HL-60 (cell line): ENCODE measurements at places on chromosomes 6 and 20.

- DNase-seq = no peak
Measured at GRCh38 chr20:32059189-32059588, 7.1 kb downstream of the HCK start.

- DNase-seq = no peak
Measured at GRCh38 chr6:44037847-44038542, 89.3 kb downstream of the MRPL14 start.

DNA sequence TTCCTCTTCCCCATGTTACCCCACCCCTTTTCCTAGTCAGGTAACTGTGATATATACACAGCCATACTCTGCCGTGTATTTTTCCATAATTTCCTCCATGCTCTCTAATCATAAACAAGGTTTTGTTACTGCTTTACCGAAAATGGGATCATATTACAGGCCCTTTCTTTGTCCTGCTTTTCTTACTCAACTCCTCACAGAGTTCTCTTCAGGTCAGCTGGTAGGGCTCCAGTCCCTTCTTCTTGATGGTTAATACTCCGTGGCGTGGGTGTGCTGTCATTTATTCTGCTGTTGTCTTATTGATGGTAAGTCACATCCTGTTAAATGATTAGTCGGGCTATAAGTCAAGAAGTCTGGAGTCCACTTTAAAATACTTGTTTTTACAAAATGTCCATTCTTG, 24.9 kb upstream of the PI16 start:
- no peak for DNase-seq

DNA sequence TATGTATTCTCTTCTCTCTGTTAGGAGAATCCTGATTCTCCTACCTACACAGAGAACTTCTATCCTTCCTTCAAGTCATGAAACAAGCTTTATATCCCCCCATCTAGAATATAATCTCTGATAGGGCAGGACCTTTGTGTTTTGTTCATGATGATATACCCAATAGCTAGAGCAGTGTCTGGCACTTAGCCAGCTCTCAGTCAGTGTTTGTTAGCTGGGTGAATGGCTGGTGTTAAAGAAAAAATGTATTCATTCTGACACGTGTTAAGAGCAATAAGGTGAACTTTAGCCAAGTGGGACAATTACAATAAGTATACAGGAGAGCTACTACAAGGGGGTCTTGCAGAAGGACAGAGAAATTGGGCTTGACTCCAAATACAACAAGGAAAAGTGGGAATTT, 34.3 kb upstream of the TNFRSF21 start:
- DNase-seq = no peak

DNA sequence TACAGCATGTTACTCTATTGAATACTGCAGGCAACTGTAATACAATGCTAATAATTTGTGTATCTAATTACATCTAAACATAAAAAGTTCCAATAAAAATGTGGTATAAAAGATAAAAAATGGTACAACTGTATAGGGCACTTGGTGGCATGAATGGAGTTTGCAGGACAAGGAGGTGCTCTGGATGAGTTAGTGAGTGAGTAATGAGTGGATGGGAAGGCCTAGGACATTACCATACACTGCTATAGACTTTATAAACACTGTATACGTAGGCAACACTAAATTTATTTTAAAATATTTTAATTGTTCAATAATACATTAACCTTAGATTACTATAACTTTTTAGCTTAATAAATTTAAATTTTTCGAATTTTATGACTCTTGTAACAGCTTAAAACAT, 579.6 kb upstream of the MAN1A1 start:
- no peak for DNase-seq

GRCh38 chr20:6679086-6679485, 88.4 kb upstream of the BMP2 start:
- no peak for DNase-seq

DNA sequence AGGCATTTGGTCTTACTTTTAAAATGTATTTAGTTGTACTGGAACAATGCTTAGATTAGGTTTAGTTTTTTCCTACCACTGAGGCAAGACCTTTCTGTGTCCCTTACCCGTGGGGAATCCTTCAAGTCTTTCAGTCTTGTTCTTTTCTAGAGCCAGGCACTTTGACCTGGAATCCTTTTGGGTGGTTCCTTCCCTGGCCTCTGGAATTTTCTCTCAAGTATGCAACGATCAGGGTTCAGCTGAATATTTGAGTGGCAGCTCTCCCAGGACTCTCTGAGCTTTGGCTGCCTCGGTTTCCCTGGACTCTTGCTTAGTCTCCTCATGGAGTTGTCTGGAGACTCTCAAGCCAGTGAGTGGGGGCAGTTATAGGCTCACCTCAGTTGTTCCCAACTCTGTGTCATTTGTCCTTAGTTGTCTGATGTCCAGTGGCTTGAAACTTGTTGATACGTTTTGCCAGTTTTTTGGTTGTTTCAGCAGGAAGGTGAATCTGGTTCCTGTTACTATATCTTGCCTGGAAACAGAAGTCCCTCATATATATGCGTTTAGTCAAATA, 118.1 kb downstream of the QKI start:
- DNase-seq = no peak

DNA sequence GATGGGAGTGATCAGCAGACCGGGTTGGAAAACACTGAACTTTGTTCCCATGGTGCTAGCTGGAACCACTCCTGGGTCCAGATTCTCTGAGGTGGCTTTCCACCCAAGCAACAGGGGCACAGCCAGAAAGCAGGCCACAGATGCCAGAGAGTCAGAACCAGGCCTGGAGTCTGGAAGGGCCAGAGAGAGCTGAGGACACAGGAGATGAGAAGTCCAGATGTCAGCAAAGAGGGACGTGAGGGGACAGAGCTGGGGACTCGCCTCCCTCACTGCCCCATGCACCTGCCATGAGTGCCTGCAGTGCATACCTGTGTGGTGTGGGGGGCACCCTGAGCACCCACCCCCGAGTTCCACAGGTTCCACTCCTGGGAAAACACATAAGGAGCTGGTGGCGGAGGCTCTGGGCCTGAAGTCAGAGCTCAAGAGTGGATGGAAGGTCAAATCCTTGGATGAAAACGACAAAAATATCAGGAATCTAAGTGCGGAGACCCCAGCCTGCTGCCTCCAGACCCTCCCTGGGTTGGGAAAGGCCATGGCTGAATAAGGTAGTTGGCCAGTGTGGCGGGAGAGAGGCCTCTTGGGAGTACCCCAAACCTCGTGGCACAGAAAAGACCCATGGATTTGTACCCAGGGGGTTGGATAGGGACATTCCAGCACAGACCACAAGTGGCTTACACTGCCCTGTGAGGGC, 224.2 kb downstream of the SYNDIG1 start:
- no peak for DNase-seq

- DNase-seq = peak; percentile 59
Measured at GRCh38 chr20:62787866-62788265, 8.4 kb upstream of the MRGBP start.

DNA sequence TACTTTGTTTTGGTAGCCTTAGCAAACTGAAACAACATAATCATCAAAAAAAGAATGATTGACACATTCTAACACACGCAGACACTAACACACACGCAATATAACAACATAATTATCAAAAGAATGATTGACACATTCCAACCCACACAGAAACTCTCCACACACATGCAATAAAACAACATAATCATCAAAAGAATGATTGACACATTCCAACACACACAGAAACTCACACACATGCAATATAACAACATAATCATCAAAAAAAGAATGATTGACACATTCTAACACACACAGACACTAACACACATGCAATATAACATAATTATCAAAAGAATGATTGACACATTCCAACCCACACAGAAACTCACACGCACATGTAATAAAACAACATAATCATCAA, 172.4 kb downstream of the THBS2 start:
- no peak for DNase-seq

GRCh38 chr6:24004062-24004461, 122.0 kb upstream of the NRSN1 start:
- DNase-seq = no peak

- DNase-seq = no peak
Measured at GRCh38 chr6:111662794-111663593, 57.3 kb upstream of the TRAF3IP2 start.

DNA sequence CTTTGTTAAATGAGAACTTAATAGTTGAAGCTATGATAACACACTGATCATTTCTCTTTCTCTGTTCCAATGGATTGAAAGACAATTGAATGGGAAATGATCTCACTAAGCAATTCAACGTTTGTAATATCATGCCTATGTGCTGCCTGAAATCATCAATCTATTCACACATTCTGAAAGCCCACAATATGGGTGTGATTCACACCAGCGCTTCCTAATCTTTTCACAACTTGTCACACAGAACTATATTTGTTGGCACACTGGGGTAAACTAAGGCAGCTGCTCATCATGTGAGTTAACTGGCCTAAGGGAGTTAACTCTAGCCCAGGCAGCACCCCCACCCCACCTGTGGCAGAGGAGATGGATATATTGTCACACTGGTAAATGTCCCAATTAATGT, 37.1 kb upstream of the UTRN start:
- no peak for DNase-seq

GRCh38 chr6:48113130-48113529, 2.1 kb upstream of the PTCHD4 start:
- no peak for DNase-seq

DNA sequence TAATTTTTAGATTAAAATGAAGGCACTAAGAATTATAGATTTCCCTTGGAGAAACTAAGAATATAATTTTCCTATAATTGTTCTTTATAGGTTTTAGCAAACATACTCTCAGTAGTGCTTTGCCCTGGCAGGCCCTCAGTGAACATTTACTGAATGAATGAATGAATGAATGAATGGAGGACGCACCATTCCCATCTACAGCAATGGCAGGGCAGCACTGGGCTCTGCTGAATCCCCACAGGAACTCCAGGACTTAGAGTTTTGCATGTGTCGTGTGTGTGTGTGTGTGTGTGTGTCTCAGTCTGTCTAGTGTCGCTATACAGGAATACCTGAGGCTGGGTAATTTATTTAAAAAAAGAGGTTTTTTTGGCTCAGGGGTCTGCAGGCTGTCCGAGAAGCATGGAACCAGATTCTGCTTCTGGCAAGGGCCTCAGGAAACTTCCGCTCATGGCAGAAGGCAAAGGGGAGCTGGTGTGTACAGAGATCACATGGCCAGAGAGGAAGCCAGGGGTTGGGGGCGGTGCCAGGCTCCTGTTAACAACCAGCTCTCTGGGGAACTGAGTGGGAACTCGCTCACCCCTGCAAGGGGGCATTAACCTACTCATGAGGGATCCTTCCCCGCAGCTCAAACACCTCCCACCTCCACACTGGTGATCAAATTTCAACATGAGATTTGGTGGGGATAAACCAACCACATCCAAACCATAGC, 20.1 kb downstream of the RNASET2 start:
- peak; percentile 76 for DNase-seq

- peak; percentile 91 for DNase-seq
Measured at GRCh38 chr6:106510090-106510970, 119.0 kb downstream of the RTN4IP1 start.

DNA sequence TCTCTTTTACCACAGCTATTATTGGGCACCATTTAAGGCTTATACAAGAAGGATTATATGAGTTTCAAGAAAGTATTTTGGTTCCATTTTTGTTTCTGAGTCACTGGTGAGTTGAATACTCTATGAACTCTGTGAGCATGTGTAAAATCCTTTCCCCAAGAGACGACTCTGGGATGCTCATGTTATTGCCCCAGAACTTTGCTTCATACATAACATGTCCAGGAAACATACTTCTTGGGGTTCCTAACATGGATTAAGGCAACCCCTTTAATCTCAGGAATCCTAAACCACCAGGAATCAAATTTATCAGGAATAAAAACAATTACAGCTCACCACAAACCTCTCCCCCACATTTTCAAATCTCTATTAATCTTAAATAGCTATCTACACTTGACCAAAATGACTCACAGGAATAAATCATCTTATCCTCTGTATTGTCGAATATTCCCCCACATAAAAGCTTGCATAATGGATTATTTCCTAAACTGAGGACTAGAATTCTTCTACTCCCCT, 117.5 kb upstream of the COL21A1 start:
- no peak for DNase-seq

DNA sequence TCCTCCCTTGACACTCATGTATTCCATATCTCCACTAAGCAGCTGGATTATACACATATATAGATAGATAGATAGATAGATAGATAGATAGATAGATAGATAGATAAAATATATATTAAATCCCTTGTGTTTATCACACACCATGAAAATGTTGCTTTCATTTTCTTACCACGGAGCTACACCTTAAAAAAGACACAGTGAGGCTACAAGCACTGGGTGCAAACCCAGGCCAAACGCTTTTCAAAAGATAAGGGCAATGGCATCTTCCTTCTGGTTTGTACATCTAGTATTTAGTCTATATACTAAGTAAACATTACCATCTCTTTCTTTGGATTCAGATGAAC, 377.1 kb downstream of the ESR1 start:
- DNase-seq = no peak

GRCh38 chr6:151629791-151630190, 136.0 kb downstream of the CCDC170 start:
- no peak for DNase-seq

DNA sequence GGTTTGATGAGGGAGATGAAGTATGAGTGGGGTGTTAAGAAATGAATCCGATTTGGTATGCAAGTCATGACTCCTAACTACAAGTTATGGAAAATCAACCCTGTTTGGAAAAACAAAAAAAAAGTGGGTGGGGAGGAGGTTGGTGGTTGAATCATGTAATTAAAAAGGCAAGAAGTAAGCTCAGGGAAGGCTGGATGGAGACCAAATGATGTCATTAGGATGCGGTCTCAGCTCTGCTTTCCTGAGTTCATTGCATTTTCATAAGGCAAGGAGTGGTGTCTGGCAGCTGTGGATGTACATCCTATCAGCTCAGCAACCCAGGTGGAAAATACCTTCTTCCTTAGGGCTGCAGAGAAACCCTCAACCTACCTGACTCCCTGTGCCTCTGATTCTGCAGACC, 60.4 kb upstream of the AKAP12 start:
- DNase-seq = no peak

- no peak for DNase-seq
Measured at GRCh38 chr6:98669371-98669770, 165.0 kb upstream of the POU3F2 start.

DNA sequence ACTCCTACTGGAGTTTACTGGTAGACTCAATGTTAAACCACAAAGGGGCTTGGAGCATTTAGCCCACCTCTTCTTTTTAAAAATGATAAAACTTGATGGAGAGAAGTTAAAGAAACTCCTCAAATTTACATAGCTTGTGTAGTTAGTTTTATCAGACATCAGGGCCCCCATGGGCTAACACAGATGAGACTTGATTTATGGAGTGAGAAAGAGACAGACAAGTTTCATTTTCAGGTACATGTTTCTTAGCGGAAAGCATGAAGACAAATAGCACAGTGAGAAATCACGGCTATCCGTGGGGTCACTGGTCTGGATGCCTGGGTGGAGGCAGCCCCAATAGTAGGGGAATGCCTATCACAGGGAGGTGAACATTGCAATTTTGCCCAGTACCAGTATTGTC, 173.6 kb downstream of the TFAP2B start:
- no peak for DNase-seq
